ENCODE measurements at places on chromosomes 3 and 15.

GRCh38 chr15:51621155-51621765, 1.3 kb downstream of the DMXL2 start:
- no peak for DNase-seq

DNA sequence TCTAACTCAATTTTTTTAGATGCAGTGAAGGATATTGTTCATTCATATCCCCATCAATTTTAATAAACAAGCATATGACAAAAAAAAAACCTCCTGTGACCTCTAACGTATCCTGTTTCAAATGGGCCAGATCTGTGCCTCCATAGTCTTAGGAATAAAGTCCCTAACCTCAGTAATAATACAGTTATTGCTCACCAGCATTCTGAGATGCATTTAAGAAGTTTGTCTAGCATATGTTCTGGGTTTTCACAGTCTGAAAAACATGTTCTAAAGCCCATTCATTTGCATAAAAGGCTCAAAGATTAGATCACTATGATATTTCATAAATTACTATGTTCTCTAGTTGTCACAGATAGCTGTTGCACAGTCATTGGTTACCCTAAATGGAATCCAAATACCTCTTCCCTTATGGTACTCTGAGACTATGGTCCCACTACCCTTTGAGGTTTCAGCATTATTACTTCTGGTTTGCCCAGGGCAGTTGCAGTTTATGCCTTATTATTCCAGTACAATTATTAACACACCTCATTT, 190.1 kb downstream of the ZIC4 start:
- no peak for DNase-seq

DNA sequence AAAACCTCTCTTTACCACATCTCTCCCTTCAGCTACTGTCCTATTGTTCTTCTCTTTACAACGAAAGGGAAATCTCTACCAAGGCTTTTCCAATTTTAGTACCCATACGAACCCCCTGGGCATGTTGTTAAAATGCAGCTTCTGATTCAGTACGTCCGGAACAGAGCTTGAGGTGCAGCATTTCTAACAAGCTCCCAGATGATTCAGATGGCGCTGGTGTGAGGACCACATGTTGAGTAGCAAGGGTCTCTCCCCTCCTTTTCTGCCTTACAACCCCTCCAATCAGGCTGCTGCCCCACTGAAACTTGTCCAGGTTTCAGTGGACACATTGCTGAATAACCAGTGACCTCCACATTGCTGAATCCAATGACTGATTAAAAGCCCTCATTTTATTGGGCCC, 177.1 kb upstream of the FEZF2 start:
- DNase-seq: no peak

GRCh38 chr3:98763076-98763475, at the start of gene ST3GAL6:
Gene ST3GAL6, plus strand, starts transcription at chr3:98763340. Its CDS starts 5,101 bp downstream, at chr3:98768441.
- no peak for DNase-seq

GRCh38 chr3:54970895-54971294, 43.0 kb upstream of the LRTM1 start:
- DNase-seq: no peak

GRCh38 chr3:134369231-134369741, 5.0 kb downstream of the AMOTL2 start:
- DNase-seq: no peak

DNA sequence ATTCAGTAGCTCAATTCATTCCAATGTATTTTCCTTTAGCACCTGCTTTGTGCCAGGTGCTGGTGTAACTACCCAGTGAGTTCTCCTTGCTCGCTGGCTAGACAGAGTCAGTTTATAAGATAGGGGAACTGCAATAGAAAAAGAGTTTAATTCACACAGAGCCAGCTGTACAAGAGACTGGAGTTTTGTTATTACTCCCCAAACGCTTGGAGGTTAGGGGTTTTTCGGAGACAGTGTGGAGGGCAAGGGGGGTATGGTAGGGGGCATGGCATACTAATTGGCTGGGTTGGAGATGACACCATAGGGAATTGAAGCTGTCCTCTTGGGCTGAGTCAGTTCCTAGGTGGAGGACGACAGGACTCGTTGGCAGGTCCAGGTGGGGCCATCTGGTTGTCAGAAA, 5.4 kb upstream of the CFAP91 start:
- DNase-seq: no peak

DNA sequence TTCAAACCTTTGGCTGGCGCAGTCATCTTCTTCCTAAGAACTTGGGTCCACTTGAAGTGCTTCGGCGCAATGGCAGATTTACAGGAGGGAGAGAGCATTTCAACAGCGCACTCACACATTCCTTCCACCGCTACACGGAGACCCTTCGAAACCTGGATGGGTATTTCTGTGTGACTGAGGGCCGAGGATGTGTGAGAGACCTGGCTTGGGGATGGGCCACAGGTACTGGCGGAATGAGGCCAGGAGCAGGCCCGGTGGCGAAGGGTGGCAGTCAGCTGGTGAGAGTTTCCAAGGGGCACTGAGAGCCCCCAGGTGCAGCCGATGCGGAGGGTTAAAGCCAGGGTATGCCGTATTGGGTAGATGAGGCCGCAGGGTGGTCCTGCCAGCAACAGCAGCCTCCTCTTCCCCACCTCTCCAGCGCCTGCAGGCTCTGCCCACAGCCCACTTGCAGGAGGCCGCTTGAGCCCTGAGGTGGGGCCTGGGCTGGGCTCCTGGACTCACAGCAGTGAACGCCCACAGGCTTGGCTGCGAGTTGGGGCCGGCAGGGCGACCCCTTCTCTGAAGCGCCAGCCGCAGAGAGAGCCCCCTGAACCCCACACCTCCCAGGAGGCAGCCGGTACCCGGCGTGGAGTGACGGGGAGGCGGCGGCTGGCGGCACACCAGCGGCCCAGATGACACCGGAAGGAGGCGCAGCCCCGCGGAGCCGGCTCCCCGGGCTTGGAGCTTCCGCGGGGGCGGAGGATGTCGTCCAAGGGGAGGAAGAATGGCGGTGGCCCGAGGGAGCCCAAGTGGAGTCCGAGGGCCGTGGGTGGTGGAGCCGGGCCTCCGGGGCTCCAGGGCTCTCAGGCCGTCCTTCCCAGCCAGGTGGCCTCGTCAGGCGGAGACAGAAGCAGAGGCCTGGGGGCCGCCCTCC, 166.5 kb downstream of the NSMCE3 start:
- no peak for DNase-seq

GRCh38 chr3:57903124-57903890, 104.9 kb upstream of the FLNB start:
- DNase-seq: no peak

GRCh38 chr15:71649894-71650293, 160.5 kb upstream of the NR2E3 start:
- no peak for DNase-seq

- no peak for DNase-seq
Measured at GRCh38 chr3:61250784-61251173, 473 bp downstream of the FHIT start.

DNA sequence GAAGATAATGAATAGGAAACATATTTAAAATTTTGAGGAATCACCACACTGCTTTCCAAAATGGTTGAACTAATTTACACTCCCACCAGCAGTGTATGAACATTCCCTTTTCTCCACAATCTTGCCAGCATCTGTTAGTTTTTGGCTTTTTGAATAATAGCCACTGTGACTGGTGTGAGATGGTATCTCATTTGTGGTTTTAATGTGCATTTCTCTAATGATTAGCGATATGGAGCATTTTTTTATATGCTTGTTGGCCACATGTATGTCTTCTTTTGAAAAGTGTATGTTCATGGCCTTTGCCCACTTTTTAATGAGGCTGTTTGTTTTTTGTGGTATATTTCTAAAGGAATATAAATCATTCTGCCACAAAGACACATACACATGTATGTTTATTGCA, 166.3 kb downstream of the NECTIN3 start:
- DNase-seq: no peak

DNA sequence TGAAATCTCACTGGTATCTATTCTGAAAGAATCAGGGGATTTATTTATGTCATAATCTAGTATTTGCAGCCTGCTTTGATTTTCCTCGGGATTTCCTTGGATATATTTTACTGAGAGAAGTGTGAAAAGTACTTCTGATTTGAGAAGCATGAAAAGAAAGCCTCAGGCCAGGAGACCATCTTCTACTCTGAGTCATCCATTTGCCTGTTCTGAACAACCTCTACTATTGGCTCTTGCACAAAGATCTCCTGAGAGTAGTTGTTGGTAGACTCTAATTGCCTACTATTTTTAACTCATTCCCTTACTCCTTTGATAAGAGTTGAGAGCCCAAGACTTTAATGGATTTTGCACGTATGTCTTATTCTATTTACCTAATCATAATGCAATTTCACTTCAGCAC, 318.9 kb downstream of the BCHE start:
- DNase-seq: no peak

- no peak for DNase-seq
Measured at GRCh38 chr3:58333206-58334012, 717 bp downstream of the PXK start.

- DNase-seq: no peak
Measured at GRCh38 chr3:195227871-195228270, 43.1 kb downstream of the XXYLT1 start.

DNA sequence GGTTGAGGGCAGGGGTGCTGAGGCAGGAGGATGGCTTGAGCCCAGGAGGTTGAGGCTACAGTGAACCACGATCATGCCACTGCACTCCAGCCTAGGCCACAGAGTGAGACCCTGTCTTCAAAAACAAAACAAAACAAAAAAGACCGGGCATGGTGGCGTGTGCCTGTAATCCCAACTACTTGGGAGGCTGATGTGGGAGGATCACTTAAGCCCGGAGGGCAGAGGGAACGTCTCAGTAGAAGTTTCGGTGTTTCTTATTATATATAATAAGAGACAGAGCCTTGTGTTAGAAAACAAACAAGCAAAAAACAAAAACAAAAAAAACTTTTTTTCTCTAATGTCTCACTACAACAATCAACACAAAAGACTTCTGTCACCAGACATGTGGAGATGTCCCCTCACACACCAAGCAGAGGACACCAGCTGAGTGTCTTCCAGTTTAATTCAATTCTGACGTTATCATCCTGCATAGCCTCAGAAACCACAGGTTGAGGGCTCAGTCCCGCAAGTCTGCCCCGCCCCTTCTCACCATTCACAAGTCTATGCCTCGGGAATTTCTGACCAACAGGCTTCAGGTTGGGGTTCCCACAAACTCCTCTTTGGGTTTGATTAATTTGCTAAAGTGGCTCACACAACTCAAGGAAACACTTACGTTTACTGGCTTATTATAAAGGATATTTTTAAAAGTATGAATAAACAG, 24.0 kb upstream of the EIF4A2 start:
- no peak for DNase-seq

DNA sequence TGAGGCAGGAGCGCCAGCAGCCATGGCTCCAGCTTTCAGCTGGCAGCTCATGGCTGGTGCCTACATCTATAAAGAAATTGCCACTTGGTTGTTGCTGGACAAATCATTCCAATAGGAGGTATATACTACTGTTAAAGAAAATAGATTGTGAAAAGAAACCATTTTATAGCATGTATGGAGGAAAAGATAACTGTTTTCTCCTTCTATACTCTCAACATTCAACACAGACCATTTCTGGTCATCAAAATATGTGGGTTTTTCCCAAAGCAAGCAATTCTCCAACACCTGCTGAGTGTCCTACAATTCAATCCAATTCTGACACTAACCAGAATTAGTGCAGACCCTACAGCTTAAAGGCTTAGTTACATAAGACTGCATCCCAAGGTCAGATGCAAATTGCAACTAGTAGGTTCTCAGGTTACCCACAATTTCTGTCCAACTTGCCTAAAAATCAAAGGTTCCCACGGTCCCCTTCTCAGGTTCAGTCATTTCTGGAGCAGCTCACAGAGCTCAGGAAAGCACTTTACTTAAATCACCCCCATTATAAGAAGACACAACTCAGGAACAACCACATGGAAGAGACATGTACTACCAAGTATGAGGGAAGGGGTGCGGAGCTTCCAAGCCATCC, 42.4 kb upstream of the STRIT1 start:
- DNase-seq: no peak

DNA sequence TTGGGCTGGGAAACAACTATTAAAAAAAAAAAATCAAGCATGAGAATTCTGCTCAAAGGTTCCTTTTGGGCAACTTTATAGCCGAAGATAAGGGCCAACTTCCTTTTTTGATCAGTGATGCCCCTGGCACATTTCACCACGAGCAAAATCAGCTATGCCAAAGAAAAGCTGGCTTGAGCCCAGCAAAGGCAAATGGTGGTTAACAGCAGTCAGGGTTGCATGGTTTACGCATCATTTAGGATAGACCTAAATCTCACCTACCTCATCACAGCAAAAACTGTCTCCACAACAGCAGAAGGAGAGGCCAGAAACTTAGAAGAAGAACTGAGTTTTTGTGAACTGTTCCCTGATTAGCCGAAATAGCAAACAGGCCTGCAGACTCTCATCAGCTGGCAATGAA, 220.1 kb upstream of the CDIN1 start:
- DNase-seq: no peak

DNA sequence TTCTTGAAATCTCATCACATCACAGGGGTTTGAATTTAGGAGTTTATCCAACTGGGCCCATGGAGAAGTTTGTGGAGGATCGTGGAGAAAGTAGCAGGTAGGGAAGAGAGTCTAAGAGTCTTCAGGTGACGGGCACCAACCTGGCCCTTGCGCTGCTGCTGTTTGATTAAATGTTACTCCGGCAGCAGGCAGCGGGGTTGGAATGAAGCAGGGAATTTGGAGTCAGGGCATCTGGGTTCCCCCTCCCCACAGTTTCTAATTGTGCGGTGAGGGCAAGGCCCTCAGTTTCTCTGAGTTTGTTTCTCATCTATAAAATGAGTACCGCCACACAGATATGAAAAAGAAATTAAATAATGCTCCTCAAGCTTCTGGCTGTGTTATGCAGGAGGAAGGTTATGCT, 182.9 kb upstream of the RGMA start:
- no peak for DNase-seq

DNA sequence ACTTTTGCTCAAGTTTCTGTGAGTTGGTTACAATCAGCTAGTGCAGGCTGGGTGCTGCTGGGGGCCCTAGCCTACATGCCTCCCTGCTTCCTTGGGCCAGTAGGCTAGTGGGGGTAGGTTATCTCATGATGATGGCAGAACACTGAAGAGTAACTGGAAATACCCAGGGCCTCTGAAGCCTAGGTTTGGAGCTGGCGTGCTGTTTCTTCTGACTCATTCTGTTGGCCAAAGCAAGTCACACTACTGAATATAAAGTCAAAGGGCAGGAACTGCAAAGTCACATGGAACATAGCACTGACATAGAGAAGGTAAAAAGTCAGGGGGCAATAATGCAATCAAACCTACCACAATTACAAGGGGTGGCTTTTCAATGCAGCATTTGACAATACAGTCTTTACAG, 34.5 kb downstream of the RASGRP1 start:
- no peak for DNase-seq

GRCh38 chr15:69539345-69539744, 86.7 kb downstream of the RPLP1 start:
- DNase-seq: no peak
